ENCODE measurements at places on chromosomes 2 and 18.

- no peak for DNase-seq
Measured at GRCh38 chr2:239558661-239559060, 157.8 kb upstream of the HDAC4 start.

DNA sequence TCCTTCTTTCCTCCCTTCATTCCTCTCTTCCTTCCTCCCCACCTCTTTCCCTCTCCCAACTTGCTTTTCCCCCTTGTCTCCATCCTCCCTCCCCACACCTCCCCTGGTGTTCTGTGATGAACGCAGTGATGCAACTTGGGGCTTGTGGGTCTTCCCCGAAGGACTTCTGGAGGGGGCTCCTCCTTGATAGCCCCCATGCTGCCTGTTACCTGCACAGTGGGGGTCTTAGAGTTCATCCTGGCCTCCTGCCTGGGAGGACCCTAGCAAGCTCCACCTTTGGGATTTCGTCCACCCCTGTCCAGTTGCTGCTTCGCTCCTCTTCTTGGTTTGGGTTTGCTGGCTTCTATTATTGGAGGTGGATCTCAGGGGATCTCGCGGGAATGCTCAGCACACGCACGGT is 43.7 kb upstream of the AFF3 start:
- DNase-seq: no peak

DNA sequence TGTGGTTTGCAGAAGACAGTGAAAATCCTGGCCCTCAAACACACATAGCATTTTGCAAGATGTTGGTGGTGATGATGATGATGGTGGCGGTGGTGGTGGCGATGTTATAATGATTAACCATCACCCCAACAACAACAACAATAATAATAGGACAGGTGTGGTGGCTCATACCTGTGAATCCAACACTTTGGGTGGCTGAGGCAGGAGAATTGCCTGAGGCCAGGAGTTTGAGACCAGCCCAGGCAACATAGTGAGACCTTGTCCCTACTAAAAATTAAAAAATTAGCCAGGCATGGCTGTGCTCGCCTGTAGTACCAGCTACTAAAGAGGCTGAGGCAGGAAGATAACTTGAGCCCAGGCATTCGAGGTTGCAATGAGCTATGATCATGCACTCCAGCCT is 3.8 kb downstream of the VIT start:
- DNase-seq: no peak

DNA sequence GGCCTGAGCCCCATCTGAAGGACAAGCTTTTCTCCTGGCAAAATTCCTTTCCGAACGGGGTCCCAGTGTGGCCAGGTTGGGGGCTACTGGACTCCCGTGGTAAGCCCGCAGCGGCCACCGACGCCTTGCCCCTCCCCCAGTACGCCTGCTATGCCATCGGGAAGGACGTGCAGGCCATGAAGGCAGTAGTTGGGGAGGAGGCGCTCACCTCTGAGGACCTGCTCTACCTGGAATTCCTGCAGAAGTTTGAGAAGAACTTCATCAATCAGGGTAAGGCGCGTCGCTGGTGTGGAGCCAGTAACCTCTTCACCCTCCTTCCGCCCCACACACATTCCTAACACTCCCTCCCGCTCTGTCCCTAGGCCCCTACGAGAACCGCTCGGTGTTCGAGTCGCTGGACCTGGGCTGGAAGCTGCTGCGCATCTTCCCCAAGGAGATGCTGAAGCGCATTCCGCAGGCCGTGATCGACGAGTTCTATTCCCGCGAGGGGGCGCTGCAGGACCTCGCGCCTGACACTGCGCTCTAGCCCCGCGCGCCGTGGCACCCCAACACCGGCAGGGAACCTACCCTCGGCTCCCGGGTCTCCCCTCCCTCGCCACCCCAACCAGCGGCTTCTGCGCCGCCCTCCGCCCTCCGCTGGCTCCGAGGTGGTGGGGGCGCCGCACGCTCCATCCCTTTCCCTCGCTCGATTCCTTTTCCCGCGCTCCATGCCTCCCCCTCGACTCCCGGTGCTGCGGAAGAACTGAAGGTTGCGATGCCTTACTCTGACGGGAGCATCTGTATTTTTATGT is 13.6 kb upstream of the ANKRD53 start:
- DNase-seq: no peak

- no peak for DNase-seq
Measured at GRCh38 chr2:9110893-9111569, 95.6 kb upstream of the ASAP2 start.

DNA sequence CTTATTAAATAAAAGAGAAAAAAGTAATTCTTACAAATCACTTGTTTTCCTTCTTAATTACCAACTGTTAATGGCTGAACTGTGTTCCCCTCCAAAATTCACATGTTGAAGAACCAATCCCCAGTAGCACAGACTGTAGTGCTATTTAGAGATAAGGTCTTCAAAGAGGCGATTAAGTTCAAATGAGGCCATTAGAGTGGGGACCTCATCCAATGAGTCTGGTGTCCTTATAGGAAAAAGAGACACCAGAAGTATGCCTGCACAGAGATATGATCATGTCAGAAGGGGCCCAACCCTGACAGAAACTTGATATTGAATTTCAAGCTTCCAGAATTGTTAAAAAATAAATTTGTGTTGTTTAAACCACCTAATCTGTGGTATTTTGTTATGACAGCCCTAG is 89.8 kb downstream of the MEMO1 start:
- no peak for DNase-seq

GRCh38 chr2:113602869-113603466 is 24.1 kb upstream of the RABL2A start:
- DNase-seq: no peak

- DNase-seq: no peak
Measured at GRCh38 chr18:23648940-23649607, 13.6 kb downstream of the ANKRD29 start.

- no peak for DNase-seq
Measured at GRCh38 chr2:139805441-139805840, 1025.3 kb upstream of the NXPH2 start.

DNA sequence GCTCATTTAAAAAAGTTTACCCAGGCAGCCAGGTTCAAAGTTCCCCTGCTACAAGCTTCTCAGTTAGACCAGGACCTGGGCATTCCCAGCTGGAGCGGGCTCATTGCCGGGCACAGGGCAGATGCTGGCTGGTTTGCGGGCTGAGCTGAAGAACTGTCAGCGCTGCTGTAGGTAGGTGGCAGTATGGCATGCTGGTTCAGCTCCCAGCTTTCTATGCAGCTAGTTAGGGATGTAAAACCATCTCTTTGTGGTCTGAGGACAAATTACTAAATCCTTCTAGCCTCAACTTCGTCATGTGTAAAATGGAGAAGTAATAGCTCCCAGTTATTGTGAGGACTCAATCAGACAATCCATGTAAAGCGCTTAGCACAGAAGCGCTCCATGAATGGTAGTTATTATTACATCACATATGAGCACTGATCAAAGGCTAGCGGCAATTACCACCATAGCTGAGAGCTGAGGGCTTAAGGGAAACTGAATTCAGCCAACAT is 2.4 kb upstream of the LDLRAD4 start:
- DNase-seq: peak; percentile 56

- DNase-seq: no peak
Measured at GRCh38 chr2:223260681-223261080, 208.7 kb downstream of the KCNE4 start.

- no peak for DNase-seq
Measured at GRCh38 chr18:74942319-74942910, 266.5 kb downstream of the PTGR3 start.

GRCh38 chr18:11072632-11073031 is 76.7 kb downstream of the PIEZO2 start:
- DNase-seq: no peak

DNA sequence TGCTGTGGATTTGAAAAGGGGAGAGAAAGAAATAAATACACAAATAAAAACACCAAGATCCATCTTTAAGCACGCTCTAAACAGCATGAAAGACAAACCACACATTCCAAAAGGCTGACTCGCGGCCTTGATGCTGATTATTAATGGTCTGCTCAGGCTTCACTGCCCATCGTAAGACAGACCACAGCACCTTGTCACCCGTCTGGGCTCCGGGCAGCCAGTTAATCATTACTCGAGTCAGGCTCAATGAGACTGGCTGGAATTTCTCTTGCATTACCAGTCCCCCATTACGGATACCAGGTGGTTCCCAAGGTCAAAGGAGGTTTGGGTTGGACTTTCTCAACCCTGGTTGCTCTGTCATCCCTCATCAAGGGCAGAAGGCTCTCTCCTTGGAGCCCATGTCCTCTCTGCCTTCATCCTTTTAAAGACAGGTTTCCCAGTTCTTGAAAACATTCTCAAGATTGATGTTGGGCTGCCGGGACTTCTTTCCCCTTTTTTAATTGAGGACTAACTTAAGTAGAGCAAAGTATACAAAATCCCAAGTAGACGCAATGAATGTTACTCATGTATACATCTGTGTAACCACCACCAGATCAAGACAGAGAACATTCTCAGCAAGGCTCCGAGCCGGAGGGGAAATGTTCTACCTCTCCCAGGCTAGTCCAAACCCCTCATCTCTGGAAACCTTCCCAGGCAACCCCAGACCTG is 8.1 kb downstream of the SMAD7 start:
- no peak for DNase-seq

GRCh38 chr2:8078705-8079104 is 603.2 kb upstream of the ID2 start:
- no peak for DNase-seq

- DNase-seq: no peak
Measured at GRCh38 chr18:8942909-8943545, 159.5 kb upstream of the NDUFV2 start.

DNA sequence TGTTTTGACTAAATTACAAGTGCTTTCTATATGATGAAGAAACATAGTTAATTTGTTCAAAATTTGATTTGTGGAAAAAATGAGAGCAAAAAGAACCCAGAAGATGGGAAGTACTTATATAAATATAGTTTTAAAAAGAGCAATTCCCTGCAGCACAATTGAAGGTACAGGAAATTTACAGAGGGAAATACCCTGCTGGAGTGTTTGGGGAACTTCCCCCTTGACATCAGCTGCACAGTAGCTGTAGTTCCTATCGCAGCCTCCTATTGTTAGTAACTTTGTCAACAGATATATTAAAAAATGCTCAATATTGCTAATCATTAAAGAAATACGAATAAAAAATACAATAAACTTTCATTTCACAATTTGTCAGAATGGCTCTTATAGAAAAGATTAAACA is 1118.8 kb upstream of the ZEB2 start:
- DNase-seq: no peak

- peak; percentile 44 for DNase-seq
Measured at GRCh38 chr2:163553601-163554000, 182.2 kb downstream of the FIGN start.

- DNase-seq: no peak
Measured at GRCh38 chr2:156309167-156309566, 23.4 kb downstream of the NR4A2 start.

DNA sequence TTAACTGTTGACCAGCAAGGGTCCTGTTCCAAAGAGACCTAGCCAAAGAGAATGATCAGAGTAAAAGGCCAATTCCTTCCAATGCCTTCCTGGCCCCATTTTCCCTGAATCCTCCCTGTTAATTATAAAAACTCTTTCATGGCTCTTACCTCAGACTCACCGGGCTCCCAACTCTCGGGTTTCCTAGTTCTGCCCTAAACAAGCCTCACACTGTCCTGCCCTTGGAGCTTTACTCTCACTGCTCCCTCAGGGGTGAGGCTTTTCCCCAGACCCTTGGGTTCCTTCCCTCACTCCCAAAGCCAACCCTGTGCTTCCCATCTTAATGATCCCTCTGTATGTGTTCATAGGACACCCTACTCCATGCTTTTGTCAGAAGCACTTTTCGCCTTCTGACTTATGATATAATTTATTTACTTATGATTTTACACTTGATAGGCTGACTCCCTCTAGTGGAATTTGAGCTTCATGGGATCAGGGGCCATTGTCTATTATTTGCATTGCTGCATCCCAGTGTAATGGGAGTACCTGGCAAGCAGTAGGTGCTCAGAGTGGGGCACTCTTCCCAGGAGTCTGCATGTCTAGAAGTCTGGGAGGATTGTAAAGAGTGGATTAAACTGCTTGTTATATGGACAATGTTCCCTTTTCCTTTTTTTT is 29.9 kb upstream of the ZNG1B start:
- no peak for DNase-seq

- no peak for DNase-seq
Measured at GRCh38 chr2:10383960-10384734, 64.0 kb downstream of the ODC1 start.

DNA sequence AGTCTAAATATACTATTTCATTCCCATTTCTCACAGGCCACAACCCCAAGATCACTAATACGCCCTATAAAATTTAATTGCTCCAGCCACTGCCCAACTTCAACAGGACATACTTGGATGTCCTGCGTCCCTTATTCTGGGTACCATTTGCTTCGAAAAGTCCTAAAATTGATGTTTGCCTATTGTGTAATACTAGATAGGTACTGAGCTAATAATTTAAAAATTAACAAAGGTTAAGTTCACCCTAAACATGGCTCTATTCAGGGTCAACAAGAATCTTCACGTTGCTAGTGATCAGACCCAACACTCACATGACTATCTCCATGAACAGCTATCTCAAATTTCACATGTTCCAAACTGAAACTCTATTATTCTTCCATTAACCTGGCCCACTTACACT is 296.4 kb upstream of the RND3 start:
- DNase-seq: no peak

GRCh38 chr2:44620189-44620990 is 258.6 kb downstream of the CAMKMT start:
- DNase-seq: no peak

DNA sequence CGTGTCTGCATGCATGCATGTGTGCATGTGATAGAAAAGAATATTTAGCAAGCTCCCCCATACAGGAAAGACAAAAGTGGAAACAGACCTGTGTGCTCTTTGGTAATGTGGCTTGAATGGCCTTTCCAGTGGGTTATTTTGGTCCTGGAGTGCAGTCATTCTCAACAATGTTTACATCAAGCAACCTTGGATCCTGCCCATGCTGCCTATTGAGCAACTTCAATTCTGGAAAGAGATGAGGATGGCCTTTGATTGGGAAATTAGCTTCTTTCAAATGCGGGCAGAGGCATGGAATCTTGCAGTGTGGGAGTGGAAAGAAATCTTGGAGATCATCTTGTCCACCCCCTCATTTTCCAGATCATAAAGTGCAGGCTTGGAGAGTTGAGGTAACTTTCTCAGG is 87.2 kb upstream of the SMAD2 start:
- no peak for DNase-seq

DNA sequence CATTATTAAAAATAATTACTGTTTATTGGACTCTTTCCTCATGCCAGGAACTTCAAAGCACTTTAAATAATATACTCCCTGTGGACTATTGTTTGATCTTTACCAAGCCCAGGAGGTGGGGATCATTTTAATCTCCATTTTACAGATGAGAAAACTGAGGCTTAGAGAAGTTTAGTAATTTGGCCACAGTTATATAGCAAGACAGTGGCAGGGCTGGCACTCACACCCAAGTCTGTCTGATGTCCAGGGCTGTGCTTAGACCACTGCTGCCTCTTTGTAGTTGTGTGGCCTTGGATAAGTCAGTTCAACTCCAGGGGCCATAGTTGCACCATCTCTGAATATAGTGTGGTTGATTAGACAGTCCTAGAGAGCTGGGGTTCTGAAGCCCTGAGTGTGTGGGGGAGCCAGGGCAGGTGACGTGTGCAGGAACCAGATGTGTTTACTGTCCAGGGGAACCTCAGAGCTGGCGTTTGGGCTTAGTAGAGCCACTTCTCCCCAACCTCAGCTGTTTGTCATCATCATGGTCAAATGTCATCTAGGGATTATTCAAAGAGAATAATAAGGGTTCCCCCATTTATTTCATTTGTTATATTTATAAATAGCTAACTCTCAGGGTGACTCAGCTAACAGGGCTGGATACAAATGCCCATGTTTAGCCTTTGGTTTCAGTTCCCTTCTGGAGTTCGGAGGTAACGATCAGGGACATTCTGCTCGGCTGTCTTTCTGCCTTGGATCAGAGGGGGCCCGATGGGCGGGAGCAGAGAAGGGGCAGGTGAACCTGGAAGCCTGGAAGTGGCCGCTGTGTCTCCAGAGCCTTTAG is 68.0 kb downstream of the BOLA3 start:
- no peak for DNase-seq
